NCI-H2029 (cell line): ENCODE measurements at places on chromosomes 4 and X.

DNA sequence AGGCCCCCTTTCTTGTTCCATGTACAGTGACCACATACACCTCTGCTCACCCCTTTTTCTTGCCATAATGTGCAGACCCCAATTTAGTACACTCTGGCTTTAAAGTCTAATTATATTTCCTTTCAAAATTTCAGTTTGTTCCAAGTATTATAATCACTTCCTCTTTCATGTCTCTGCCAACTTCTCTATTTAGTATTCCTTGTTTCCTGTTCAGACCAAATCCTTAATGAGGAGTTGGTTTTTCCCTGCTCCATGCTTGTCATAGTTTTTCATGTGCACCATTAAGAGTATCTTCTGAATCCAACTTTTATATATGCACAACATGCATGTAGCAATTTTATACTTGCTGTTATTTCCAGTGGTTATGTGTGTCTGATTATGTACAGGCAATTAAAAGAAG, 32.3 kb downstream of the USP53 start:
- no peak for DNase-seq

DNA sequence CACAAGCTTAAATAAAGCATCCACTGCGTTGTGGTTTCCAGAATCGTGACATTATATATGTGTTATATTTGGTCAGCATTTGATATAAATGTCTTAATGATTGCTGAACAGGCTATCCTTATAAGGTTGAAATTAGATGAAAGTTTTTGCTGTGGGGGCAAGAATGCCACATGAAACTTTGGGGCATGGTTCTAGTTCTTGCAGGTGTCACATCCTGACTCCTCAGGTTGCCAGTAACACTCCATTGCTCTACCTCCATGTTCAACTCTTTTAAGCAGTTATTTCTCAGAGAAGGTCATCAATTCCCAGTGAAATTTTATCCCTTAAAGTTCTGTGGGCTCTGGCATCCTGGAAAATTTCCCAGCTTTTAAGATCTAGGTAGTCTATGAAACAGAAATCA, 33.7 kb downstream of the NFKB1 start:
- no peak for DNase-seq

DNA sequence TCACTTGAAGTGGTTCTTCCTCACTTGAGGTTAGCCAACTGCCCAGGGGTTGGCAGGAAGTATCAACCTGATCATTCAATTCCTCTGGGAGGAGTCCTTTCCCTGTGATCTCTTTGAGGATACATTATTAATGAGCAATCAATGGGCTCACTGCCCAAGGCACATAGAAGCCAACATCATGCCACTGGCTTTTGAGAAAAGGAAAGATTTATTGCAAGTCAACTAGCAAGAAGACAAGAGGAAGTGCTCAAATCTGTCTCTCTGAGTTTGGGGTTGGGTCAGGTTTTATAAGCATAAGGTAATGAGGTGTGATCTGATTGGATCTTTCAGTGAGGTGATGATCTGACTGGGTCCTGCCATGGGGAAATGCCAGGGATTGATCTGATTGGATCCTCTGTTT, 39.6 kb downstream of the FGFBP1 start:
- DNase-seq, result no peak

DNA sequence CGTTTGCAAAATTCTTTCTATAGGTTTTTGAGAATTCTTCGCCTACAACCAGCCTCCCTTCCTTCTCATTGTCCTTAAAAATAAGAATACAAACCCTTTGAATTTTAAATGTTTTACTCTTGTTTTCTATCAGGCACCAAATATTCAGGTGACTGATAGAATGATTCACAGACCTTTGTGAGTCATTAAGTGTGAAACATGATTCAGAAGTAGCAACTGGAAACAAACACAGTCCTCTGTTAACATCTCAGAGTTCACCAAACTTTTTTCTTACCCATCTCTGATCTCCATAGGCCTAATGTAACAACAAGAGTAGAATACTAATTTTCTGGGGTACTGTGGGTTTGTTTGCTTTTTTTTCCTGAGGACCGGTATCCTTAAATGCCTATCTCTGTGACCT, 63.4 kb upstream of the MAB21L2 start:
- DNase-seq, result no peak

DNA sequence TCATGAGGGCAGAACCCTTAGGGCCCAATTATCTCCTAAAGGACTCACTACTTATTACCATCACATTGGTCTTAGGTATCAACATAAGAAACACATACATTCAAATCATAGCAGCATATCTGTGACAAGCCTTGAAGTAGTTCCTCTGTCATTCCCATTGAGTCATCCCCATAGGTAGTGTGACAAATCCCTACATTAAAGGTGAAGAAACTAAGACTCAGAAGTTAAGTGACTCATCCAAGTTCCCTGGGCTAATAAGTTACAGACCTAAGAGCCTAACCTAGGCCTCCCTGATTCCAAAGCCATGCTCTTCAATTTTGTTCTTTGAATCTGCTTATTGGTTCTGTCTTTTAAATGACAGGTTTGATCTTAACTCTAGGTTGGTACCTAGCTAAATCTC, 58.2 kb downstream of the CD38 start:
- no peak for DNase-seq

DNA sequence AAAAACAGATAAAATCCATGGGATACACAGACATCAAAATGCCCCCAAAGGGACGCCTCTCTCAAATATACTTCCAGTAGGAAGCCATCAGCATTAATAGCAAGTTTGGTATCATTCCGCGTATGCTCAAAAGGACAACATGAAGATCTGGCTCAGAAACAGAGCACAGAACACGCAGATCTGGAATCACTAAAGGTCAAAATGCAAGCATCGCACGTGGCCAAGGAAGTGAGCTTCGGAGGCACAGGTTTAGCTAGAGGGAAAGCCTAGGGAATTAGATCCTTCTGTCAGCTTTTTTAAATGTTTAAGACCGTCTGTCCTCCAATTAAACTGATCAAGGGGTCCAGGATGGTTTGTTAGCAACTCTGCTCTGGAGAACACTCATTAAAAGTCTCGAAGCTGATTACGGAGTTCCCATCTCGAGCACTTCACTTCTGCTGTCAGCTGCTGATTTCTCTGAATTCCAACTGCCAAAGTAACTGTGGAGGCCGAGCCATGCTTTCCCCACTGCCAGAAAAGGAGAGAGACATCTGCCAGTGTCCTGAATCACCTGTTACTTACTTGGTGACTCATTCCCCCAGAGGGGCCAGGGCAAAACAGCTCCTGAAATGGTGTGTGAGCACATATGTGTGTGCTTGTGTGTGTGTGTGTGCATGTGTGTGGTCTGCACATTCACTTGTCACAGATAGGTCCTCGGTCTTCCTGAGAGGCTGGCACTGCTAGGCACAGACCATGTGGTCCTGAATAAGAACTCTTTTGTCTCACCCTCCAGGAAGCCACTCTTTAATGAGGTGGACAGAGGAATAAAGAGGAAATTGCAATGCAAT, 177.7 kb upstream of the PPARGC1A start:
- DNase-seq, result no peak

- no peak for DNase-seq
Observed at GRCh38 chrX:143788265-143788664, 67.7 kb upstream of the SPANXN2 start.

DNA sequence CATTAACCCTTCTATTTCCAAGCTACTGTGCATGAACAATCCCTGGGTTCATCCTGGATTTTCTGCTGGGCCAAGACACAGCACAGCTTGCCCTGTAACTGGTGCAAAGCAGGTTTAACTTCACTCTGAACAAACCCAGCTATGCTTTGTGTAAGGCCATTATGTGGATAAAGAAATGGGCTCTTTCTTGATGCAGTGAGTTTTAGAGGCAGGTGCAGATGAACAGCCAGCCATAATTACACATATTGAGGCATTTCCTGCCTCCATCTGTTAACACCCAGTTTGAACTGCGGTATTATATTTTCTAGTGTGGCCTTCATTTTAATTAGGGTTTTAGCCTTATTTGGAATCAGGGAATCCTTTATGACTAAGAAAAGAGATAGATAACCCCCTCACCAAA, 68.7 kb upstream of the ARX start:
- DNase-seq, result no peak

- DNase-seq, result peak; percentile 53
Observed at GRCh38 chrX:110056419-110056818, 53.5 kb downstream of the TMEM164 start.

GRCh38 chr4:82501154-82501442, 60.7 kb downstream of the TMEM150C start:
- DNase-seq, result peak; percentile 64

DNA sequence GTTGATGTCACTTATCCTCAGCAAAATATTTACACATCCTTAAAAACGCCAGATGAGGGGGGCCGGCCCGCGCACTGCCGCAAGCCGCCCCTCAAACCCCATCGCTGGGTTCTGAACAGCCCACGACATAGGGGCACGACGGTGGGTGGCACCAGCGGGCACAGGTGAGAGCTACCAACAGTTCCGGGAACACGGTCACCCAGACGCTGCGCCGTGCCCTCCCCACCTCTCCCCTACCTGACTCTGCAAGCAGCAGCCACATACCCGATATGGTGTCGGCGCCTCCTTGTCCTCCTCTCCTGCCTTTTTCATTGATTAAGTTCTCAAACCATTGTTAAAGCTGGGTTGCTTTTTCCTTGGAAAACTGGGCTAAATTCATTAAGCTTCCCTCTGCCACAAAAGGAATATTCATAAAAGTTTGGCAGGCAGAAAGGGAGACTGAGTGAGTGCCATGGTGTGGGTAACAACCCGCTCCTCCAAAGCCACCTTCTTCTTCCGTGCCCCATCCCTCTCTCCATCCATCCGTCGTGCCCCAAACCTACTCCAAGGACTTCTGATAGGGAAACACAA, 1.4 kb downstream of the RAI2 start:
- DNase-seq, result peak; percentile 22

GRCh38 chrX:115713460-115713859, 152.5 kb downstream of the PLS3 start:
- DNase-seq, result no peak

GRCh38 chr4:108417923-108418322, 202.5 kb upstream of the RPL34 start:
- DNase-seq, result no peak

DNA sequence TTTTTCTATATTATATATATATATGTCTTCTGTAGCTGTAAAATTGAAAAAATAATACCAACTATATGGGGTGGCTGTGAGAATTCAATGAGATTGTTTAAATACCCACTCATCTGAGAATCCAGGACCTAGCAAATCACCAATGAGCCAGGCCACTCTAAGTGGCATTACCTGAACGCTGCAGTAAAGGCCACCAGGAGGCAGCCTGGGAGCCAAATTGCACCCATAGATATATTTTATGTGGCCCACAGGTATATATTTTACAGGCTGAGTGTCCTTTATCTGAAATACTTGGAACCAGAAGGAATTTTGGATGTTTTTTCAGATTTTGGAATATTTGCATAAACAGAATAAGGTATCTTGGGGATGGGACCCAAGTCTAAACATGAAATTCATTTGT, 58.2 kb upstream of the C4orf50 start:
- DNase-seq, result no peak

DNA sequence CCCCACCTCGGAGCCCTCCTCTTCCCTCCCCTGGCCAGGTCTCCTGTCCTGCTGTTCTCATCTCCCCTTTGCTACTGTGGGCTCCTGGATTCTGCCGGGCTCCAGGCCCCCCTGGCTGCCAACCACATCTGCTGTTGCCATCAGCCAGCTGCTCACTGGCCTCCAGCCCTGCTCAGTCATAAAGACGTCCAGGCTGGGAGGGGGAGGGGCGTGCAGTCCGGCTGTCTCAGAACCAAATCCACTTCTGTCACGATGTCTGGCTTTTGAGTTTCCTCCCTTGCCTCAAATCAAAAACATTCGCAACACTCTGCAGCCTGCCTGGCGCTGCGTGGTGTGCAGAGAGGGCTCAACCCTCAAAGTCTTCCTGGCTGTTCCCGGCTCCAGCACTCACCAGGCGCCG, 7.1 kb downstream of the RASL11B start:
- DNase-seq, result no peak

DNA sequence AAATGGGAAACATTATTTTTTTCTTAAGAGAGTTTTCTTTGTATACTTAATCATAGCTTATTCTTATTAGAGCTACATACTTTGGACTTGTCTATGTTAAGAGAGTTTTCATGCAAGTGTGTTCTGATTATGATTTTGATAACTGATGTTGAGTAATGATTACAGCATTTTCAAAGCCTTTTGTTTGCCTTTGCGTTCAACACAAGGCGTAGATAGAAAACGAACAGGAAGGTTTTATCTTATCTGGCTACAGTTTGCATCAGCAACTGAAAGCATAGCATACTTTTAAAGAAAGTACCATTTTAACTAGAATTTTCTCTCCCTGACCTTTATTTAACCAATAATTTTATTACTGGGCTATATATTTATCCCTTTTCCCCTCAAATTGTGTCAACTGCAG, 51.6 kb upstream of the PDLIM5 start:
- no peak for DNase-seq

DNA sequence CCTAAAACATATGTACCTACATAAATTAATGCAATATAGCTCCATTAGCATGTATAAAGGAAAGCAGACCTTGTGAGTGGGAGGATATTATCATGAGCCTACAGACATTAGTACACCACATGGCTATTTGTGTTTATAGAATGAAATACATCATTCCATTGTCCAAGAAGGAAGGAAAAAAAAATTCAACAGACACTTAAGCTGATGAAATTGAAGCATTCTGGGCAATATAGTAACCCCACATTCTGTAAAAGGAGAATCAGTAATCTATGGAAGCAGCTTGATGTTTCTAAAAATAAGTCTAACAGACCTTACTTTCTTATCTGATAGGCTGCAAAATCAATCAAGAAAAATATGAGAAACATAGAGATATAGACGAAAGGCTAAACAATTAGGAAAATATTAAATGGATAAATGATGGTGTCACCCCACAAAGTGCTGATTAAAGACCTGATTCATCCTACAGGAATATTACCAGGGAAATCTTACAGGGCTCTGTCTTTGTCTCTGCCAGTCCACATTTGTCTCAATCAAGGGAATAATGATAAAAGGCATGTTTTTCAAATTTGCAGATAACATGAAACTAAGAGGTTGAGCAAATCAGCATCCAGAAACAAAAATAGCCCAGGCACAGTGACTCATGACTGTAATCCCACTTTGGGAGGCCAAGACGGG, 76.8 kb downstream of the COMMD8 start:
- no peak for DNase-seq

DNA sequence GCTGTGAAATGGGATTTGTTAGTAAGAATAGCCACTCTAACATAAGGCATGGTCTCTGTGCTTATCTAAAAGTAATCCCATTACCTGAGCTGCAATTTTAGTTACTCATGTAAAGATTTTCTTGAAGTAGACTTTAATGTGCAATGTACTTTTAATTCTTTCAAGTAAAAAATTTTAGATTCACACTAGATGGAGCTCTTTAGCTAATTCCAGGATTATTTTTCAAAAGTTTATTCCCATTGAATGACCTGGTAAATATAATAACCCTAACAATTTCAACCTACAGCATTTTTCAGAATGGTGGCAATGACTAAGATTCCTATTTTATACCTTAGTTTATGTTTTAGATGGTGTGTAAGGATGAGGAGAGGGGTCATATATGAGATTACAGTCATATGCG, 18.1 kb downstream of the USP38 start:
- no peak for DNase-seq

- no peak for DNase-seq
Observed at GRCh38 chrX:150312931-150313330, 50.2 kb upstream of the MAMLD1 start.
